ENCODE measurements at places on chromosomes 13 and 19.

- no peak for DNase-seq
These were observed 246.1 kb upstream of the MAB21L1 start for GRCh38 chr13:35722458-35723052.

GRCh38 chr13:114105521-114106225 lies 26.8 kb downstream of the RASA3 start:
- DNase-seq, result peak; percentile 45

DNA sequence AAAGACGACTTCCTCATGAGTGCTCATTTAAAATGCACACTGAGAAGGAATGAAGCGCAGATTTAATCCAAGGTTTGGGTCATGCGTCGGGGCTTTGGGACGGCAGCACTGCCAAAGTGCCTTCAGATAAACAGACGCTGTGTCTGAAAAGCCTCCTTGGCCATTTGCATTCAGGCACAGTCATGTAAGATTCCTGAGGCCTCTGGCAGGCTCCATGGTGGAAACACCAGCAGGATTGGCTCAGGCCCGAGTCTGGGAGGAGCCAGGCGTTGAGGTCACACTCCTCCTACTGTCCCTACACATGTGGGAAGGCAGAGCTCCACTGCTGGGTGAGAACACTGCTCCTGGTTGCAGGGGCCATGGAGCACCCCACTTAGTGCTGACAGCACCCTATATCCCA lies 113.3 kb upstream of the KL start:
- DNase-seq, result peak; percentile 60

DNA sequence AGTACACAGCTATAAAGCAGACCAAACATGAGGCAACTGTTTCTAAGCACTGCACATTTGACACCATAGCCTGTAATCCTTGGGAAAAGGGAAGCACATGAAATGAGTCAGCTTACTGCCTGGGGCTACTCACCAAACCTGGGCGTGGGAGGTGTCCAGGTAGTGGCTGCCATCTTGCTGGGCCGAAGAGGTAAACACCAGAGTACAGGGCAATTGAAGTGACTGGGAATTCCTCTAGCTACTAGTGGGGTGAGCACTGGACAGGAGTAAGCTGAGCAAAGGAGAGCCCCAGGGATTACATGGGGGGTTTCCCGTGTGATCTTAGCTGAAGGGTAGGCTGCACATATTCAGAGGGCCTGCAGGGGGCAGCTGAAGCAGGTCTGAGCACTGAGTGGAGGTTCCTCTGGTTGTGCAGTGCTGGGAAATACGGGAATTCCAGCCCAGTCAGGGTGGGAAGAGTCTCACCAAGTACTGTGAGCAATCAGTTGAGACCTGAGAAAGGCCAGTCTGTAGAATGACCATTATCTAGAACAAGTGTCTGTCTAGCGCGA lies 140.5 kb downstream of the SLC7A1 start:
- no peak for DNase-seq

GRCh38 chr19:28706693-28707092 lies 506.3 kb downstream of the UQCRFS1 start:
- no peak for DNase-seq

DNA sequence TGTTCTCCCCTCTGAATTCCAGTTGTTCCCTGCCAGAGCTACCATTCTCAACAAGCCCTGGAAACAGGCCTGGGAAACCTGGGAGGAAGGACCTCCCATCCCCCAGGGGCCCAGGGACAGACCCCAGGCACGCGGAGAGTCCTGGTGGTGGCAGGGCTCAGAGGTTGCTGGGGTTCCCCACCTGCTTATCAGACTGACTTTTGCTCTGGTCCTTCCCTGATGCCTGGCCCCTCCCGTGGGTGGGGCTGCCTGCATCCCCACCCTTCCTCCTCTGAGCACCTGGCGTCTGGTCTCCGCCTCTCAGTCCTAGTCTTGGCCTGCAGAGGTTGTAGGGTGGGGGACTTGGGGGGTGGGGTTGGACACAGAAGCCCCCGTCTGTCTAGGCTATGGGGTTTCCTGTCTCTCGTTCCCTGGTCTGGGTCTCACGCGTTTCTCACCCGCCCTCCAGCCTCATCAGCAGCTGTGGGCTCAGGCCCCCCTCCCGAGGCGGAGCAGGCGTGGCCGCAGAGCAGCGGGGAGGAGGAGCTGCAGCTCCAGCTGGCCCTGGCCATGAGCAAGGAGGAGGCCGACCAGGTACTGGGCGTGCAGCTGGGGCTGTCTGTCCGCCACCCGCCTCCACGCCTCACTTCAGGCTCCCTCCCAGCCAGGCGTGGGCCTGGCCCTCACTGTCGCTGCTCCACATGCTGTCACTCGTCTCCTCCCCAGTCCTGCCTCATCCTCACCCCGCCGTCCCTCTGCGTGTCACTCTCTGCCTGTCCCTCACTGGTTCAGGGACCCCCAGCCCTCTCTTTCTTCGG lies 13.6 kb downstream of the EPN1 start:
- DNase-seq, result peak; percentile 66

- no peak for DNase-seq
These were observed 492.4 kb downstream of the SUCLA2 start for GRCh38 chr13:47508527-47509228.

GRCh38 chr13:37657134-37657533 lies 58.6 kb upstream of the POSTN start:
- no peak for DNase-seq

GRCh38 chr19:19849056-19849455 lies 16.6 kb upstream of the ZNF253 start:
- no peak for DNase-seq

GRCh38 chr19:2260341-2260805 lies 4.2 kb upstream of the JSRP1 start:
- DNase-seq, result no peak

DNA sequence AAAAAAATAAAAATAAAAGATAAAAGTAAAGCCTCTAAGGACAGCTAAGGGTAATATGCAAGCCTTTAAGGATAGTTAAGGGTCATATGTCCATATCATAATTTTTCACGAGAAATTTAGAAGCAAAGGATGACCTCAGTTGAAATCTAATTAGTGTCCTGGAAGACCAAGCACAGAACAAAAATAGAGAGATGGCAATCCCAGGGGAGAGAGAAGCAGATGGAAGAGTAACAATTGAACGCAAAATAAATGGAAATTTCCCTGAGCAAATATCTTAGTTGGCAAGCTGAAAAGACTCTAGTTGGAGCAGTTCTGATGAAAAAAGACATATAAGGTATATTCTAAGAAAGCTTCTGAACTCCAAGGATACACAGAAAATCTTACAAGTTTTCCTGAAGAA lies 275.4 kb downstream of the NALCN start:
- no peak for DNase-seq

DNA sequence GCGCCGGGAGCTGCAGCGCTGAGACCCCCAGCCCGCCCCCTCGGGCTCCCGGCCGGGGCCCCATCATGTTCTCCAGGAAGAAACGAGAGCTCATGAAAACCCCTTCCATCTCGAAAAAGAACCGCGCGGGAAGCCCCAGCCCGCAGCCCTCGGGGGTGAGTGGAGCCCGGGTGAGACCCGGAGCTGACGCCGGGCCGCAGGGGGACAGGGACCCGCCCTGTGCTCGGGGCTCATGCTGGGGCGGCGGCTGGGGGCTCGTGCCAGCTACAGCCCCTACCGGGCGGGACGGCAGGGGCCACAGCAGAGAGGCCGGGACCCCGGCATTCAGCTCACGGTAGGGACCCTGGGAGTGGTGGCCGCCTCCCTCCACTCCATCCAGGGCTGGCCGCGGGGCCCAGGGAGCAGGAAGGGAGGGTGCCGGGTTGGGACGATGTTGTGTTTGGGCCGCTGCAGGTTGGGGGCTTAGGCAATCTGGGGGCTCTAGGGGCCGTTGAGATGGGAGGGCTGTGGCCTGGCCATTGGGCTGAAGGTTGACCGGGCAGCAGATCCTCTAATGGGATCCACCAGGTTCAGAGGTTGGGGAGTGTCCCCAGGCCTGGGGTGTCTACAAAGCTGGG lies 482 bp downstream of the ARHGAP45 start:
- DNase-seq, result no peak

GRCh38 chr19:4567584-4568071 lies 8.1 kb upstream of the SEMA6B start:
- peak; percentile 26 for DNase-seq

- no peak for DNase-seq
These were observed 788.3 kb upstream of the SLITRK5 start for GRCh38 chr13:86882835-86883234.

- no peak for DNase-seq
These were observed 25.1 kb downstream of the TINCR start for GRCh38 chr19:5542665-5543064.

DNA sequence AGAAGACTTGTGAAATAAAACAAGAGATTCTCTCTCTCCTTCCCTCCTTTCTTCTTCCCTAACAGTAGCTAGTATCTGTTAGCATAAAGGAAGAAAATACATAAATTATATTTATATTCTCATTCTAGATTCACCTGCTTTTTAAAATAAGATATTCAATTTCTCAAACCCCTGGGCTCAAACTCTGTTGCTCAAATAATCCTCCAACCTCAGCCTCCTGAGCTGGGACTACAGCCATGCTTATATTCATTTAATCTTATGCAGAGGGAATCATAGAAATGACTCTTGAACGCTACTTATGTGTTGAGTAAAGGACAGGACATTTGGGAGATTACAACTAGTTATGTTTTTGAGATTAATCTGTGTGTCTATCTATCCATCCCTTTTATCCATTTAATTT lies 56.2 kb downstream of the GPC5 start:
- no peak for DNase-seq

- DNase-seq, result no peak
These were observed 155.9 kb upstream of the SPRY2 start for GRCh38 chr13:80496721-80497397.

DNA sequence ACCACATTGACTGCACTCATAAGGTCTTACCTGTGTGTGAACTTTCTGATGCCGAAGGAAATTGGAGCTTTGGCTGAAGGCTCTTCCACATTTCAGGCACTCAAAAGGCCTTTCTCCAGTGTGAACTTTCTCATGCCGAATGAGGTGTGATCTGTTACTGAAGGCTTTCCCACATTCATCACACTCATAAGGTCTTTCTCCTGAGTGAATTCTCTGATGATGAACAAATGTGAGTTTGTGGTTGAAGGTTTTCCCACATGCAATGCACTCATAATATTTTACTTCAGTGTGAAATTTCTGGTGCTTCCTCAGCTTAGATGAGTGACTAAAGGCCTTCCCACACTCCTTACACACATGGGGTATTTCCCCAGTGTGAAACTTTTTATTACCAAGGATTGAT lies 5.7 kb downstream of the ZNF132 start:
- DNase-seq, result no peak

DNA sequence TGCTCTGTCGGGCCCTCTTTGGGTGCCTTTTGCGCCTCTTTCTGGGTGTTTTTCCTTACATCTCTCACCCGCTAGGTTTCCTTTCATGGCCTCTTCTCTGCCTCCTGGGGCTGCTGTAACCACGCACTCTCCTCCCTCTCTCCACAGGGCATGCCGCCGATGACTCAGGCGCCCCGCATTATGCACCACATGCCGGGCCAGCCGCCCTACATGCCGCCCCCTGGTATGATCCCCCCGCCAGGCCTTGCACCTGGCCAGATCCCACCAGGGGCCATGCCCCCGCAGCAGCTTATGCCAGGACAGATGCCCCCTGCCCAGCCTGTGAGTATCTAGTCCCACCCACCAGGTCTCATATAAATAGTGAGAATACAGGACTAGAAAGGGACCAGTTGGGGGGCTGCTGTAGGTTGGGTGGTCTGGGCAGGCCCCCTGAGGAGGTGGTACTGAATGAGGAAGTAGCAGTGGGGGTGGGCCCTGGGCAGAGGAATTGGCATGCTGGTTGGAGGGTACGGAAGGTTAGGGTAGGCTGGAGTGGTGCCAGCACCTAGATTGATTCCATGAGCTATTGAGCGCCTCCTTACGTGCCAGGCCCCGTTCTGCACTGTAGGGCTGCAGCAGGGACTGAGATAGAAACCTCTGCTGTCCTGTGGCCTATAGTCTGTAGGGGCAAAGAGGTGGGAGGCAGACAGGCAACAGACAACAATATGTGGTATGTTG lies 11.9 kb downstream of the SNRPA start:
- DNase-seq, result no peak

- DNase-seq, result no peak
These were observed 28.3 kb downstream of the TDRD3 start for GRCh38 chr13:60425332-60425731.

- DNase-seq, result no peak
These were observed 3.0 kb downstream of the HPN start for GRCh38 chr19:35044317-35045117.

GRCh38 chr19:35202722-35203688 lies 25.5 kb downstream of the FAM187B start:
- DNase-seq, result no peak

- peak; percentile 70 for DNase-seq
These were observed 9.1 kb upstream of the OLFM2 start for GRCh38 chr19:9945319-9945966.

GRCh38 chr13:99339736-99340397 lies 32.7 kb upstream of the GPR183 start:
- peak; percentile 70 for DNase-seq

- no peak for DNase-seq
These were observed 513.0 kb downstream of the IRS2 start for GRCh38 chr13:109273326-109273751.

Measured in mucosa of gallbladder (tissue), 1 donor.